ENCODE measurements at places on chromosomes 11 and 22. TPM values are rescaled to one million over a fixed set of nuclear protein-coding genes. Genes with fewer than 3 reads are reported as not detected.

DNA sequence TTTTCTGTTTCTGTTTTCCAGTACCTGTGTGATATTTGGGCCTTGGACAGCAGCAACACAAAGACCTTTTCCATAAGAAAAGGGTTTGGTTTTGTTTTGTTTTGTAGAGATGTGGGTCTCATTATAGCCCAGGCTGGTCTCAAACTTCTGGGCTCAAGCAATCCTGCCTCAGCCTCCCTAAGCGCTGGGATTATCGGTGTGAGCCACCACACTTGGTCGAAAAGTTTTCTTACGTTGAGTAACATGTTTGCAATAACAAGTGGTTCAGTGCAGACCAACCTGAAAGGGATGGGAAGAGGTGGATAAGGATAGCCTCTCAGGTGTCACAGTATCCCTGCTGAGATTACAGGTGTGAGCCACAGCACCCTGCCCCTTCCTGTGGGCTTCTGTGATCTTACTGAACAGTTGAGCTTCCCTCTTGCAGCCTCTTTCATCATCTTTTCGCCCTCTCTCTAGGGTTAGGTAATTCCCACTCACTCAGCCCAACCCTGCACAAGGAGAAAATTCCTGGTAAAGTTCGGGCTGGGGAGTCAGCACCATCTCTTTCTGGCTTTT is 3.5 kb upstream of the MRPL48 start:
- peak; percentile 60 for DNase-seq

The RGL4 gene
- total RNA-seq, result not detected

The CBLIF gene
- total RNA-seq, result not detected

The OVOL1 gene
- 1.4 TPM for total RNA-seq

The FOSL1 gene
- 1.0 TPM for total RNA-seq

DNA sequence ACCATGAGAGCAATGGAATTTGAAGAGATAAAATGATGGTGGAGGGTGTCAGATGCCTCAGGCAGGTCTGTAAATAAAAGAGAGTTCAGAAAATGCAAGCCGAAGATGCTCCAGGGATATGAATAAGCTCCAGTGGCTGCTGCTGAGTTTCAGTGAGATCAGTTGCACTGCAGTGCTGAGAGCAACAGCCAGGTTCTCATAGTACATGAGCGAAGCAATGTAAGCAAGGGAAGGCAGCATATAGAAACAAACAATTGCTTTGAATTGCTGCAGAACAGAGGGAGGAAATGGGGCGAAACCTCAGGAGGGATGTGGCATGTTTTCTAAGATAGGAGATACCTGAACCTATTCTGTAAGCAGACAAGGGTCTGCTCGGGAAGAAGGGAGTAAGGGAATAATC is 369.5 kb downstream of the AASDHPPT start:
- DNase-seq, result no peak

DNA sequence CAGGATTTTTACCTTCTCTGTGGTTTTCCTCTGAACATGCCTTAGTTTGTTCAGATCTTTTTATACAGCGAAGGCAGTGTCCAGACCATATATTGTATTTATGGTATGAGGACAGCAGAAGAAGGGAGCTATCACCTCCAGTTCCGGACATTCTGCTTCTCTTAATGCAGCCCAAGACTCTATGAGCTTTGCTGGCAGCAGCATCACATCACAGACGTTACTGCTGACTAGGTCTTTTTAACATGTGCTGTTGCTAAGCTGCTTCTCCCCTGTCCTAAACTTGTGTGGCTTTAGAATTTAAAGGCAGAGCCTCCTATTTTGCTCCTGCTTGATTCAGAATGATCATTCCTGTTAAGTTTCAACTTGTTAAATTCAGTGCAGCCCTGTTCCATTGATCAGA is 13.4 kb downstream of the MICAL2 start:
- DNase-seq, result no peak

Data from H7 (cell line).